ENCODE measurements at places on chromosomes 7 and 10.

GRCh38 chr10:132136689-132137088 lies 50.1 kb upstream of the DPYSL4 start:
- no peak for DNase-seq

- no peak for DNase-seq
These were observed 1.1 kb upstream of the PTPN12 start for GRCh38 chr7:77536017-77536412.

GRCh38 chr10:54478601-54479000 lies 322.4 kb downstream of the PCDH15 start:
- DNase-seq, result no peak

- no peak for DNase-seq
These were observed 8.3 kb downstream of the FGF8 start for GRCh38 chr10:101767600-101767945.

DNA sequence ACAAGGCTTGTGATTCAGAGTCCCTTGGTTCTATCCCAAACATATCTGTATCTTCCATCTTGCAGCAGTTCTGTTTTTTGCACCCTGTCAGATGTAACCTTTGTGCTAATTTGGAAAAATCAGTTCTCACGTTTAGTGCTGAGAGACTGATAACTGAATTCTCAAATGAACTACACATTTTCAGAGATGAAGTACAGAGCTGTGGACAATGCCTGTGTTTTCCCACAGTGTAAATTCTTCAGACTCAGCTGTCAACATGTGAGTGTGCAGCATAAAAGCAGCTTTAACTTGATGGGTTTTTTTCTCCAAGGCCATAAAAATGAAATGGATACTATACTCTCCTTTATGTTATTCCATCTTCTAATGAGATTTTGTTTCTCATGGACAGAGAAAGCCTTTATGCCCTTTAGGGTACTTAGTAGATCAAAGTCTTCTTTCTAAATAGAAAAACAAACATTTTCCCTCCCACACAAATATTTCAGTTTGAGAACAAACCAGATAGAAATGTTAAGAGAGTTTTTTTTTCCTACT lies 150.9 kb downstream of the SEMA3A start:
- no peak for DNase-seq

DNA sequence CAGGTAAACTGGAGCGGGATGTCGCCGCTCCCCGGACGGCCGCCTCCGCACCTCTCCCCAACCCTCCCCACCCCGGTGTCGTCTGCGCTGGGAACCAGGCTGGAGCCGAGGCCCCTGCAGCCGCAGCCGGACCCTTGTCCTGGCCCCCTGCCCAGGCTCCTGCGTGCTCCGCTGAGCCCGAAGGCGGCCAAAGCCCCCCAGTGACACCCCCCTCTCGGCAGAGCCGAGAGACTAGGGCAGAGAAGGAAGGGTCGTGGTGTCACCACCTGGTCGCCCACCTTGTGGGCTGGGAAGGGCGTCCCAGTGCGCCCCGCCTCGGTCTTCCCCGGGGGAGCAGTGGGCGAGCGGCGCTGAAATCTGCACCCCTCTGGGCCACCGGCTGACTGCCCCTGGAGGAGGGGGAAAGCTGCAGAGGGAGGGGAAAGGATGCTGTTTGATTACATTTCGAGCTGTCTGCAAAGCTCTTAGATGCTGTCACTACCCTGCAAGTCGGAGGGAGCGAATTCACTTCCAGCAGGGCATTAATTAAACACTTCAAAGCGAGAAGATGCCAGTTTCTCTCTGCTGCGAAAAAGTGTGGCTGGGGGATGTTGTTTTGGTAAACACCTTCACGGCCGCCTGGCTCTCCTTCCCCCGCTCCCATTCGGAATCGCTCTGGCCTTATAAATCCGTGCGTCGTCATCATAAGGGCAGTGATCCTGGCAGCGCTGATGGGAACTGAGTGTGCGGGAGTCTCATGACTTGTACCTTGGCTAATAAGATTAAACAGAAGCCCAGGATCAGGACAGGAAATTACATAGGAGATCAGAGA lies 622 bp downstream of the DYNC1I1 start:
- DNase-seq, result no peak
